ENCODE measurements at places on chromosomes 4 and X.

- peak; percentile 16 for DNase-seq
Measured at GRCh38 chr4:87559090-87559837, 30.1 kb upstream of the SPARCL1 start.

DNA sequence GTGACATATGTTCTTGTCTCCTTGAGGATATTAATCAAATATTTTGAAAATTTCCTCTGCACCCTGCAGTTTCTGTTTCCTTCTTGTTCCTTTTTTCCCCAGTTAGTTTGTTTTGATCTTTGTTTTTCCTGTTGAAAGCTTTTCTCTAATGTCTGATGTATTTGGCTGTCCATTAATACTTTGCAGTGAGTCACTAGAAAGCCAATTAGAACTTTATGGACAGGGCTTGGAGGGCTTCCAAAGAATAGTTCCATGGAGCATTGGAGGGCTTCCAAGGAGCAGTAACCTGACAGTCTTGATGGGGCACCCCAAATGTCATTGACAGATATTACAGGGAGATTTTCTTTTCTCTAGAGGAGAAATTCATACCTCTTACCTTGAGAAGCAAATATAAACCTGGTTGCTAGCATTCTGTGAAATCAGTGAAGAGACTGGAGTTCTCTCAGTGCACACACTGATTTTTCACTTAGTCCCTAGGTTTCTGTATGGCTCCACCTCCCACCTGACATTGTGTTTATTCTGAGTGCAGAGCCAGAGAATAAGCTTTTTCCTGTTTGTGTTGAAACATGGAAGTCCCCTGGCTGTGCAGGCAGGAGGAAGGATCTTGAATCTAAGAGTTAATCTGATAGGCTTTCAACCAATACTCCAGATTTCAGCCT, 26.5 kb downstream of the SPARCL1 start:
- no peak for DNase-seq

DNA sequence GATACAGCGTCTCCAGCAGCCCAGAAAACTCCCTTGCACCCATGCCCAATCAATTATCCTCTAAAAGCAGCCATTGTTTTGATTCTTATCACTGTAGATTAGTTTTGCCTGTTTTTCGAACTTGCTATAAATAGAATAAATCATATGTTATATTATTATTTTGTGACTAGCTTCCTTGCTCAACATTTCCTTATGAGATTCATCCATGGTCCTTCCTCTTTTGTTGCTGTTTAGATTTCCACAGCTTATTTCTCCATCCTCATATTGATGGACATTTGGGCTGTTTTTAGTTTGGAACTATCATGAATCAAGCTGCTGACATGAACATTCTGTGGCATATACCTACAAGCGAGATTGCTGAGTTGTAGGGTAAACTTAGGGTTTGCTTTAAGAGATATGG, 595.3 kb downstream of the BCOR start:
- DNase-seq = no peak

DNA sequence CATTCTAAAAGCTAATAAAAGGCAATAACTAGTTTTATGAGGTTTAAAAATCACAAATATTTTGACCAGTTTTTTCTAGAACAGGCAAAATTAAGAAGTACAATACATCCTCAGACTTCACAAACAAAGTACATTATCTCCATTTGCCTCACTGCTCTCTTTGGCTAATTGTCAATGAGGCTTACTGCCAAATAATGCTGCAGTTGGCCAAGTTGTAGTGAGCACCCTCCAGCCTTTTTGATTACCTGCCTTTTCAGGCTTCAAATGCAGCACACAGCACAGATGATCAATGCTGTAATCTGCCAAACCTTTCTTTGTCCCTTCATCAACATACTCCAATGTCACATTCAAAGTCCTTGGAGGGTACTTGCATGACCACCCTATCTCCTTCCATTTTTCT, 605.2 kb downstream of the KLHL13 start:
- DNase-seq = no peak

DNA sequence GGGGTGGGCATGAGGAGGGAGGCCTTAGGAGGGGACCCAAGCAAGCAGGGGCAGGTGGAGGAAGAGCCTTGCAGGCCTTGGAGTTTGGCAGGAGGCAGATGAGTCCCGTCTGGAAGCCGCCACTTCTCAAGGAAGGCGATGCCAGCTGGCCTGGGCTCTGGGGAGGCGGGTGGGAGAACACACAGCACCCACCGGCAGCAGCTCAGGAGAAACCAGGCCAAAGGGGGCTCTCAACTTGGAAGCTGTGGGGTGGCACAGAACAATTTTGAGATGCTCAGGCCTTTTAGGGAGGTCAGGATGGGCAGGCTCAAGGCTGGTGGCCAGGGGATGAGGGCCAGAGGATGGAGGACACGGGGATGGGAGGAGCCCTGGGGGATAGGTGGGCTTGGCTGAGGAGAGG, 11.6 kb upstream of the DUSP9 start:
- no peak for DNase-seq

All from stimulated activated CD4-positive, alpha-beta T cell treated with anti-CD3 and anti-CD28 coated beads, Interleukin-4, amount 100 ng/mL, for 24 hours (primary cell).